Iris pigment epithelial cell (primary cell): ENCODE measurements at places on chromosomes 6 and 20.

GRCh38 chr20:64130876-64131275 is 23.5 kb upstream of the NPBWR2 start:
- no peak for DNase-seq

DNA sequence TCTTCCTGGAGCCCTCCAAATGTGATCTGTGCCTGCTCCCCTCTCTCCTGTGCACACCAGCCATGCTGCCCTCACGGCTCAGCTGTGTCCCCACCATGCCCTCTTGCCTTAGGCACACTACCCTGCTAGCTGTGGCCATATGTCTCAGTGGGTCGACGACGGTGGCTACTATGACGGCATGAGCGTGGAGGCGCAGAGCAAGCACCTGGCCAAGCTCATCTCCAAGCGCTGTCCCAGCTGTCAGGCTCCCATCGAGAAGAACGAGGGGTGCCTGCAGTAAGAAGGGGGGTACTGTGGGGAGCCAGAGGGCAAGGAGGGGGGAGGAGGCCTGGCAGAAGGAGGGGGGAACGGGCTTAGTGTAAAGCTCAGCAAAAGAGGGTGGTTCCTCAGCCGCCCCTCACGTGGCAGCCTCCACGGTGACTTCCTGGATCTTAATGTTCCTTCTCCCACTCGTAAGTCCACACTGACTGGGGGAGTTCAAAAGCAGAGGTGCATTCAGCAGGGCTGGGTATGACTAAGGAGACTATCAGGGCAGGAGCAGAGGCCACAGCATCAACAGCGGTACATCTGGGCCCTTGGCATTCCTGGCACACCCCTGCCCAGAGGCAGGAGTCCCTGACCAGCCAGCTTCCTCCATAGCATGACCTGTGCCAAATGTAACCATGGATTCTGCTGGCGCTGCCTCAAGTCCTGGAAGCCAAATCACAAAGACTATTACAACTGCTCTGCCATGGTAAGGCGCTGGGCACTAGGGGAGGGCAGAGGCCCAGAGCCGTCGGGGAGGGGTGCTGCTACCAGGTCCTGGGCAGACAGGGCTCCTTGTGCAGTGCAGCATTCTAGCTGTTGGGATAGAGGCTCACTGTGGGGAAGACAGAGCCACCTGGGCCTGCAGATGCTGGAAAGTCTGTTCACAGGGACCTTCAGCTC is 8.0 kb downstream of the DNPH1 start:
- no peak for DNase-seq

- no peak for DNase-seq
Measured at GRCh38 chr6:8982668-8983067, 547.3 kb upstream of the SLC35B3 start.

DNA sequence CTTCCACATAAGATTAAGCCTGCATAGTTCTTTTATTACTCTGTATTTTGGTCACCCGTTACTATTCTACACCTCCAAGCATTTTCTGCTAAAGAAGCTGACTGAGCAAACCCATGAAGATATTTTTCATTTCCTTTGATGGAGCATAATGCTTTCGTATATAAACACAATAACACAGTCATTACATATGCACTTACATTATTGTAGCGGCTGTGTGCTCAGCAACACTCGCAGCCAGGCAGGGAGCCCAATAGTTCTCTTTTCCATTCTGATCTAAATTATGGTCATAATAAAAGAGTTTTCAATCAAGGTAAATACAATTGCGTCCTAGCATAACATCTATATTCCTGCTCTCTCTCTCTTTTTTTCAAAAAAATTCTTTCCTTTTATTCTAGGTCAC is 69.6 kb upstream of the TFB1M start:
- no peak for DNase-seq

DNA sequence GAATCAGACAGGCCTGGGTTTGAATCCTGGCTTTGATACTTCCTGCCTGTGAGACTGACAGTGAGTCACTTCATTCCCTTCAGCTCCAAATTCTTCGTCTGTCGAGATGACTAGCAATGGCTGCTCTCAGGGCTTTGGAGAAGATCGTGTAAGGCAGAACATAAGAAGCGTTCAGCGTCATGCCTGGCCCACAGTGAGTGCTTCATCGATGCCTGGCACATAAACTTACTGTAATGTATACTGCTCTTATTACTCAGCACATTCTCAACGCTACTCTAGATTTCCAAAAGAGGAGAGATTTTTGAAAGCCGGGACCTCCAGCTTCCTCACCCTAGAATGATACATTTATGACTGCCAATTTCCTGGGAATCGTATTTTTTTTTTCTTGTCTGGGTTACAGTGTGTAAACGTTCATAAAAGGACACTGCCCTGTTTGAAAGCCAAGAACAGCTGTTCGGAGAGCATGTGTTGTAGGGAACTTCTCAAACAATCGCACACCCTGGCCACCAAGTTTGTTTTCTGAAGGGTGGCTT is 16.2 kb upstream of the BCAS1 start:
- DNase-seq, result peak; percentile 14

DNA sequence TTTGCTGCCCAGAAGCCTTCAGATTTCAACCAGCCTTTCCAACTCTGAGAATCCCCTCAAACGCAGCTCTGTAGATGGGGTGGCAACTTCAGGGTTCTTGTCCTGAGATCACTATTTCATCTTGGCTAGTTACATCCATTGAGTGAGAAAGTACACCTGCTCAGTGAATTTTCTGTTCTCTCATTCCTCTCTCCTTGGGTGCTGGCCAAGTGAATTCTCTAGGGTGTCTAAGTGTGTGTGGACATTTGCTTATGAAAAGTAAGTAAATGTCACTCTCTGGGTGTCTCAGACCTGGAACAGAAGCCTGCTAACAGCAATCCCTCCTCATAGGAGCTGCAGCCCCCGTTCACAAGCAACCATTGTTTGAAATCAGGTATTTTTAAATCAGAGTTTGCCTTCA is 3.8 kb downstream of the RIN2 start:
- DNase-seq, result no peak

- DNase-seq, result no peak
Measured at GRCh38 chr6:108275976-108276375, 15.1 kb upstream of the SNX3 start.

DNA sequence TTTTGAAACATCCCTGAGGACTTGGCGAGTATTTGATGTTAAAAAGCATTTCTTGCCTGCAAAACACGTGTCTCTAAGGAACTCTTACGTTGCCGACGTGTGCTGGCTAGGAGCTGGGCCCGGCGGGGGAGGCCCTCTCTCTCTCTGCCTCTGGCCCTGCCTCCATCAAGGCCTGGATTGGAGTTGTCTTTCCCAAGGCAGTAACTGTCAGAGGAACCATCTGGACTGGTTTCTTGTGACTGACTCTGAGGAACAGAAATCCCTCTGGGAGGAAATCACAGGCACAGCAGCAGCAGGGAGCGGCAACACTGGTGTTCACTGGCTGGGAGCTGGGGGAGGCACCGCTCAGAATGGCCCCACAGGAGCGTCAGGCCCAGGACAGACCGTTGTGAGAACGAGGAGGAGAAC is 244.2 kb downstream of the NRN1 start:
- no peak for DNase-seq

GRCh38 chr20:3728876-3729275 is 3.6 kb upstream of the HSPA12B start:
- no peak for DNase-seq

DNA sequence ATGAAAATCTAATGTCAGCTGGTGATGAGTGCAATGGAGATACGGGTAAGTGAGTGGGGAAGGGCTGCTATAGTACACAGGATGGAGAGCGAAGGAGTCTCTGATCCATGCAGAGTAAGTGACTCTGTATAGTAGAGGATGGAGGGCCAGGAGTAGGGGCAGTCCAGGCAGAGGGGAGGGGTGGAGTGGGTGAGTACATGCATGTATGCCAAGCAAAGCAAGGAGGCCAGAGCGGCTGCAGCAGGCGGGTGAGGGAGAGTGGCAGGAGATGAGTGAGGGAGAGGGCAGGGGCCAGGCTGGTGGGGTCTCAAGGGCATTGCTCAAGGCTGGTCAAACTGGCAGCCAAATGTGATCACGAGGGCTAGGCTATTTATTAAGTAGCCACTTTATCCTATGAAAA is 94.0 kb downstream of the PREP start:
- DNase-seq, result no peak

- no peak for DNase-seq
Measured at GRCh38 chr20:58590679-58591473, 60.2 kb upstream of the STX16 start.

- DNase-seq, result peak; percentile 70
Measured at GRCh38 chr6:45677381-45678284, 299.9 kb upstream of the SUPT3H start.

- DNase-seq, result no peak
Measured at GRCh38 chr6:6683969-6684833, 95.7 kb downstream of the LY86 start.

- DNase-seq, result no peak
Measured at GRCh38 chr6:163617549-163617948, 203.0 kb downstream of the QKI start.

GRCh38 chr6:70900047-70900446 is 56.8 kb downstream of the B3GAT2 start:
- no peak for DNase-seq

- DNase-seq, result no peak
Measured at GRCh38 chr6:39140556-39141167, 25.7 kb upstream of the SAYSD1 start.

- DNase-seq, result peak; percentile 12
Measured at GRCh38 chr6:166465671-166466087, 82.9 kb upstream of the MPC1 start.

GRCh38 chr6:52964318-52964717 is 30.8 kb downstream of the GSTA4 start:
- no peak for DNase-seq

- no peak for DNase-seq
Measured at GRCh38 chr6:34571388-34571787, 15.3 kb upstream of the SPDEF start.
